Activated B cell treated with CpG ODN at 0.5 μM for 24 hours (primary cell): ENCODE measurements at places on chromosomes 13 and 19.

GRCh38 chr19:912181-913079 is 589 bp downstream of the R3HDM4 start:
- no peak for DNase-seq

DNA sequence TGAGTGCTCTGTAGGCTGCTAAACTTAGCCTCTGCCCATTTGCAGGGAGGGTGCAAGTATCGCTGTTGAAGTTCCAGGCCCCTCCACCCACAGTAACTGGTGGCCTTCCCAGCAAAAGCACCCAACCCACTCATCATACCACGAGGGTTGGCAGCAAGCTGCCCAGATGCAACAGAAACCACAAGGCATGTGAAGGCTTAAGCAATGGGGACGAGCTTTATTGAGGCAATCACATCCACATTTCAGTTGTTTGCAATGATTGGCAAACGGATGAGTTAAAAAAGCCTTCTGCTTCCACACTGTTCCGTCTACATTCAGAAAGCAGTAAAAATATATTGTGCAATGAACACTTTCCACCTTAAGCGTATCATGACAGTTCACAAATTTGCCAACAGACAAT is 10.3 kb downstream of the GJB6 start:
- no peak for DNase-seq

DNA sequence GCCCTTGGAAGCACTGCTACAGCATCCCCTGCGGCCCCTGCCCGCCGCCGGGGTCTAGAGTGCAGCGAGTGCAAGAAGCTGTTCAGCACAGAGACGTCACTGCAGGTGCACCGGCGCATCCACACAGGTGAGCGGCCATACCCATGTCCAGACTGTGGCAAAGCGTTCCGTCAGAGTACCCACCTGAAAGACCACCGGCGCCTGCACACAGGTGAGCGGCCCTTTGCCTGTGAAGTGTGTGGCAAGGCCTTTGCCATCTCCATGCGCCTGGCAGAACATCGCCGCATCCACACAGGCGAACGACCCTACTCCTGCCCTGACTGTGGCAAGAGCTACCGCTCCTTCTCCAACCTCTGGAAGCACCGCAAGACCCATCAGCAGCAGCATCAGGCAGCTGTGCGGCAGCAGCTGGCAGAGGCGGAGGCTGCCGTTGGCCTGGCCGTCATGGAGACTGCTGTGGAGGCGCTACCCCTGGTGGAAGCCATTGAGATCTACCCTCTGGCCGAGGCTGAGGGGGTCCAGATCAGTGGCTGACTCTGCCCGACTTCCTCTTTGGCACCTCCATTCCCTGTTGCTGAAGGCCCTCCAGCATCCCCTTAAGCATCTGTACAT is 4.9 kb downstream of the ZNF574 start:
- DNase-seq: no peak

GRCh38 chr19:11227195-11227886 is 12.1 kb upstream of the ANGPTL8 start:
- DNase-seq: no peak

GRCh38 chr13:19362946-19363510 is 181.4 kb upstream of the TUBA3C start:
- DNase-seq: no peak

DNA sequence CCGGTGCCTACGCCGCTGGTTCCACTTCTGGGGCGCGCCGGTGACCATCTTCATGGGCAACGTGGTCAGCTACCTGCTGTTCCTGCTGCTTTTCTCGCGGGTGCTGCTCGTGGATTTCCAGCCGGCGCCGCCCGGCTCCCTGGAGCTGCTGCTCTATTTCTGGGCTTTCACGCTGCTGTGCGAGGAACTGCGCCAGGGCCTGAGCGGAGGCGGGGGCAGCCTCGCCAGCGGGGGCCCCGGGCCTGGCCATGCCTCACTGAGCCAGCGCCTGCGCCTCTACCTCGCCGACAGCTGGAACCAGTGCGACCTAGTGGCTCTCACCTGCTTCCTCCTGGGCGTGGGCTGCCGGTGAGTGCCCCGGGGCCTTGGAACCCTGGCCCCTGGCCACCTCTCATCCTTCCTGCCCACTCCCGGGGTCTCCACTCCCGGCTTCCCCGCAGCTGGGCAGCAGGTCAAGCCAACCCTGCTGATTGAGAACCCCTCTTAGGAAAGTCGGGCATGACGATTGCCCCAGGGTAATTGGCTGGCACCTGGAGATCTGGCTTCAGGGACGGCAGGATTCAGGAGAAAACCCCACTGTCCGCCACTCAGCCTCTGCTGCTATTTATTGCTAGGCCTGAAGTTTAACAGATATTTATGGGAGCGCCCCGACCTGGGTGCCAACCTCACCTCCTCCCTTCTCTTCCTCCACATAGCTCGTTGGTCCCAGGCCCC is 39.1 kb downstream of the TRPM4 start:
- DNase-seq: no peak

DNA sequence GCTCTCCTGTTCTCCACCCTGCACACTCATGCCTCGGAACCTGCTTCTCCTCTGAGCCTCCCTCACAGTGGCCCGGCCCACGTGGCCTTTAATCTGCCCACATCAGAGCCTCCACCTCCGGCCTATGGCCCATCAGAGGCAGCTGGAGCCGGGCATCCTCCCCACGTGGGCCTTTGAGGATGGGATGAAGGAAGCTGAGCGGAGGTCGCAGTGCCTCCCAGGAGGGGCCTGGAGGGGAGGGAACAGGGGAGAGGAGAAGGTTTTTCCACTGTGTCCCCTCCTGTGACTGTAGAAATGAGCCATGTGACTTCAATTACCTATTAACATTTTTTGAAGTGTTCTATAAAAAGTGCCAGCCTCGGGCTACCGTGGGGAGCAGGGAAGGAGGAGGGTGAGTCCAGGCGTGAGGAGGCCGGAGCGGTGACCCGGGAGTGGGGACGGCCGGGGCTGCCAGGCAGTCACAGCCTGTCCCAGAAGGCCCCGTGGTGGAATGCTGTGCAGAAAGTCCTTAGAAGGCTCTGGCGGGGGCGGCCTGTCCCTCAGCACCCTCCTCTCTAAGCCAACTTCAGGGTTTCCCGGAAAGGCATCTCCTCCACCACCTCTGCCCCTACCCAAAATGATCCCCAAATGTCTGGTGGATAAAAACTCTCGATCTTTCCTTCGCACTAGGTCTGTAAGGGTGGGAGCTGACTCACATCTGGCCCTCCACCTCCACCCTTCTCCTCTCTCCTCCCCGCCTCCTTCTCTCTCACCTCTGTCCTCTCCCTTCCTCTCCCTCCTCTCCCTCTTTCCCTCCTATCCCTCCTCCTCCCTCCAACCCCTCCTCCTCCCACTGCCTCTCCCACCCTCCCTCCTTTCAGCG is 24.8 kb upstream of the SLC1A5 start:
- DNase-seq: no peak

DNA sequence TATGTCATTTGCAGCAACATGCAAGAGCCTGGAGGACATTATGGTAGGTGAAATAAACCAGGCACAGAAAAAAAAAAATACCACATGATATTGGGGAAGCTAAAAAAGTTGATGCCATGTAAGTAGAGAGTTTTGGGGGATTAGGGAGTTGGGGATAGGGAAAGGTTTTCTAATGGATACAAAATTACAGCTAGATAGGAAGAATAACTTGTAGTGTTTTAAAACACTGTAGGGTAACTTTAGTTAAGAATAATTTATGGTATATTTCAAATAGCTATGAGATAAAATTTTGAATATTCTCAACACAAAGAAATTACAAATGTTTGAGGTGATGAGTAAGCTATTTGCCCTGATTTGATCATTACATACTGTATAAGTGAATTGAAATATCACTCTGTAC is 1456.7 kb upstream of the MIR17HG start:
- no peak for DNase-seq

GRCh38 chr19:29793116-29793727 is 18.6 kb upstream of the CCNE1 start:
- no peak for DNase-seq

DNA sequence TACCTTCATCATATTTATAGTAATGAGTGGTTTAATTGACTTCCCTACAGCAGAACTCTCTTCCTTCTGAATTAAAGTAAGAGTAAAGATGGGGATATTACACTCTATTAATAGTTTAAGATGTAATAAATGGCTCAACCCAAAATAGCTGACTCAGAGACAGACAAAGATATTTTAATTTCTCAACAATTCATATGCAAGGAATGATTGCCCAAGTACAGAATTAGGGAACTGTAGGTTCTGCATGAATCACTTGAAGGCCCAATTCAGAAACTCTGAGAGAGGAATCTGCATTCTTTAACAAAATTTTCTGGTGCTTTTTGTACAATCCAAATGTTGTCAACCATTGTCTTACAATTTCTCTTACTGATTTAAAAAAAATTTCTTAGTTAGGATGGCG is 42.9 kb upstream of the PCDH9 start:
- no peak for DNase-seq

DNA sequence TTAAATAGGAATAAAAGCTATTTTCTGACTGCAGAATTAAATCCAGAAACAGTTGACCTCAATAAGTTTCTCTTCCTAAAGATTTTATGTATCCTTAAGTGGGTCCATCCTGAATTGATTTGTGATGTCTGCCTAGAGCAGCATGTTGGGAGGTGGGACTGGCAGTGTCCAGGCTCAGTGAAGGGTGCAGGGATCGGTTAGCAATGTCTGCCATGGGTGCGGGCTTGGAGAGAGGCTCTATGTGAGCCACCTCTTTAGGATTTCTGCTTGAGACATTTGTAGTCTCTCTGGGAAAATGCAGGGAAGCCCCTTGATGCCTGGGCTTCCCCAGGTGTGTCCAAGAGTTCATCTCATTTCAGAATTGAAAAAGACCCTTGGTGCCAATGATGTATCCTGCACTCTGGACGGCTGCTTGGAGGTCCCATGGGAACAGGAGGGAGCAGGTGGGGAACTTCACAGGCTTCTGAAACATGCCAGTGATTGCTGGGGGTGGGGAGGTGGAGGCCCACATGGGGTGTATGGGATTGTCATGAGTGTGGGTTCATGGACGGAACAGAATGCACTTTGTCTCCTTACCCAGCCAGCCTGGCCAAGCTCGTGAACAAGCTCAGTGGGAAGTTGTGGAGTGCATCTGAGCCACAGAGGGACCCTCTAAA is 6.2 kb upstream of the COLGALT1 start:
- no peak for DNase-seq

DNA sequence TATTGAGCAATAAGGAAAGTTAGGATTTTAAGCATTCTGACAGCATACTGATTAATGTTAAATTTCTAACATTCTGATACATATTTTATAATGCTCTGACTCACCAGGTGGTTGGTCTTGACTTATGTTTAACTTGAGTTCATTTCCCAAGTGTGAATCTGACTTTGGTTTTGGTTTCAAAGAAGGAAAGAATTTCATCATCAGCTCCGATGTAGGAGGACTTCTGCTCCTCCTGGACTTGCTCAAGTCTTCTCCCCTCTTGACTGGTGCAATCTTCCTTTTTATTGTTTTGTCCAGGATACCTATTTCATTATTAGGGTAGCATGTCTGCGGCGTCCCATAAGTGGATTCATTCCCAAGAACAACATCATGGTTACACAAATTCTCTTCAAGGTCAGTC is 141.3 kb downstream of the RNF17 start:
- DNase-seq: no peak

- no peak for DNase-seq
Measured at GRCh38 chr13:89852570-89852969, 1494.9 kb upstream of the MIR17HG start.

DNA sequence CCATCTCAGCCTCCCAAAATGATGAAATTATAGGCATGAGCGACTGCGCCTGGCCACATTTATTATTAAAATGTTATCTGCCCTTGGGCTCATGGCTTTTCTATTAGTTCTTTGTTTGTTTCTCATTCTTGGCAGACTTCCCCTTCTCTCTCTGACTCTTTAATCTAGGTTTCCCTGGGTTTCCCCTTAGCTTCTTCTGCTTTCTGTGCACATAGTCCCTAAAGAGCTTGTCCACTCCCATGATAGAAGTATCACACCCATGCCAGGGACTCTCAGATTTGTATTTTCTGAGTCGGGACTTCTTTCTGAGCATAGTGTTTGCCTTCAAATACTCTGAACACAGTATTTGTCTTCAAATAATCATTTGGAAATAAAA is 38.6 kb upstream of the ITM2B start:
- DNase-seq: no peak

- no peak for DNase-seq
Measured at GRCh38 chr13:36925603-36926002, 5.6 kb upstream of the SMAD9 start.

- DNase-seq: no peak
Measured at GRCh38 chr13:105611424-105611823, 924.0 kb downstream of the EFNB2 start.

- DNase-seq: no peak
Measured at GRCh38 chr13:40402931-40403431, 263.5 kb downstream of the FOXO1 start.

DNA sequence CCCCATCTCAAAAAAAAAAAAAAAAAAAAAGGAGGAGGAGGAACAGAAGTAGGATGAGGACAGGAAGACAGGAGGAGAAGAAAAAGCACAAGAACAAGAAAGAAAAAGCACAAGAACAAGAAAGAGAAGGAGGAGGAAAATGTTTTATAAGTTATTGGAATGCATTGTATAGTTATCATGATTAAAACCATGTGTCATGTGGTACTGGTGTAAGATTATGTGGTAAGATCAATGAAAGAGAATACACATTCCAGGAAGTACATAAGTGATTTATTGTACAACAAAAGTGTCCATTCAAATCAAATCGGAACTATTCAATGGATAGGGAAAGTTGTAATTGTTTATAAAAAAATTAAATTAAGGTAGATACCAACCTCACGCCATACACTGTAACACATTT is 167.7 kb downstream of the MZT1 start:
- DNase-seq: no peak

GRCh38 chr19:17405250-17406045 is at the start of gene BST2:
TSS of gene BST2 (minus strand) at chr19:17405630. CDS start at chr19:17405575, 55 bp downstream.
- peak; percentile 42 for DNase-seq

- DNase-seq: no peak
Measured at GRCh38 chr19:36013280-36014011, 567 bp downstream of the ALKBH6 start.

GRCh38 chr13:112259511-112259910 is 116.6 kb upstream of the SPACA7 start:
- no peak for DNase-seq

- DNase-seq: no peak
Measured at GRCh38 chr13:112764864-112765561, 75.2 kb downstream of the ATP11A start.

DNA sequence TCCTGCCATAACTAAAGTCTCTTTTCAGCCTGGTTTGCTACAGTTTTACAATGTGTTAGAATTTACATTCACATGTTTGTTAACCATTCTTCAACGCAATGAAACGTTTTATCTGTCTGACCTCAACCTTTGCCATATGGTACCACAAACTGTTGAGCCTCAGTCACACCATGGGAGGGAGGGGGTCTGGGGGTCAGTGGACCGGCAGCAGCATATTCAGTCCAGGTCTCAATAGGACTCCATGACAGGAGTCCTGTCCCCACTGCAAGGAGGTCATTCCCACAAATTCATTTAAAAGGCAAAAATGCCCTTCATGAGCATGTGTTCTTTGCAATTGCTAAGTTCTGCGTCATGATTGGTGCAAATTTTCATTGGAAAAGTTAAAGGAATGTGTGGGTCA is 66.6 kb upstream of the OLFM4 start:
- DNase-seq: no peak

DNA sequence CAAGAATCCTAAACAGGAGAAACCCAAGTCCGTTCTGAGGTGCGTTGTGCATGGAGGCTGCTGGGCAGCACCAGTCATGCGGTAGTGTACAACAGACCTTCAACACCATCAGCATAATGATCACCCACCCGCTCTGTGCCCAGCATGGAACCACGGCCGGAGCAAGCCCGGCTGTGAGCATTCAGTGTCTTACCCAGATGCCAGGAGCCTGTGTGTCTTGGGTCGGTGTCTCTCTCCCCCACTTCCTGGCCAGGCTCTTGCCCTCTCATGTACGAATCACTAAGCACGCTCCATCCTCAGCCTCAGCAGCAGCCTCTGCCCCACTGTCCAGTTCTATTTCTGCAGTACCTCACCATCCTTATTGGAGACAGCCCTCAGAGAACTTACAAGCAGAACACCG is 231.6 kb upstream of the IRS2 start:
- no peak for DNase-seq
